Astrocyte (in vitro differentiated cells and primary cell): ENCODE measurements at places on chromosomes 6 and 20. TPM values are rescaled to one million over a fixed set of nuclear protein-coding genes. Genes with fewer than 3 reads are reported as not detected.

Gene ATP6V1G2
- total RNA-seq, result 2.6 and 3.4 TPM in 2 replicates

Gene SIRPB2
- not detected in 2 replicates for total RNA-seq

Gene FAM50B
- total RNA-seq, result 4.6 and 5.0 TPM in 2 replicates

Gene AVP
- total RNA-seq, result not detected in 2 replicates

Gene ZNFX1
- total RNA-seq, result 77.0 and 77.4 TPM in 2 replicates

Gene GJA10
- total RNA-seq, result not detected in 2 replicates

DNA sequence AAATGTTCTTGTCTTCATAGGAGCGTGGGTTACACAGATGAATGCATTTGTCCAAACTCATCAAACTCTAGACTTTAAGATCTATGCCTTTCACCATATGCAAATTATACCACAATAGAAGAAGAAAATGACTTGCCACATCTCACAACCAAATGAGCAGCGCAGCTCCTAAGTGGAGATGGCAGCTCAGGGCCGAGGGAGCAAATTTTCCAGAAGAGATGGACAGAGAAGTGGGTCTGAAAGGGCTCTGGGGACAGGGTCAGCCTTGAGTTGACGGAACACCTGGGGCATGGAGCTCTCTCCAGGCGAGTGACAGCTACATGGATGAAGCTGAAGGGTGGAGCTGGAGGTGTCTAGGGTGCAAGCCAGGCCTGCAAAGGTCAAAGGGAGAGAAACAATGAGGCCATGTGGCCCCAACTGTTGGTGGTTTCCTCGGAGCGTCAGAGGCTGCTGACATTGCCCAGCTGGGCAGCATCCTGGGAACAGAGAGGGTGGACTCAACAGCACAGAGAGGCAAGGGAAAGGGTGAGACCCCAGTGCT is 228.3 kb downstream of the NRN1 start:
- no peak for DNase-seq

DNA sequence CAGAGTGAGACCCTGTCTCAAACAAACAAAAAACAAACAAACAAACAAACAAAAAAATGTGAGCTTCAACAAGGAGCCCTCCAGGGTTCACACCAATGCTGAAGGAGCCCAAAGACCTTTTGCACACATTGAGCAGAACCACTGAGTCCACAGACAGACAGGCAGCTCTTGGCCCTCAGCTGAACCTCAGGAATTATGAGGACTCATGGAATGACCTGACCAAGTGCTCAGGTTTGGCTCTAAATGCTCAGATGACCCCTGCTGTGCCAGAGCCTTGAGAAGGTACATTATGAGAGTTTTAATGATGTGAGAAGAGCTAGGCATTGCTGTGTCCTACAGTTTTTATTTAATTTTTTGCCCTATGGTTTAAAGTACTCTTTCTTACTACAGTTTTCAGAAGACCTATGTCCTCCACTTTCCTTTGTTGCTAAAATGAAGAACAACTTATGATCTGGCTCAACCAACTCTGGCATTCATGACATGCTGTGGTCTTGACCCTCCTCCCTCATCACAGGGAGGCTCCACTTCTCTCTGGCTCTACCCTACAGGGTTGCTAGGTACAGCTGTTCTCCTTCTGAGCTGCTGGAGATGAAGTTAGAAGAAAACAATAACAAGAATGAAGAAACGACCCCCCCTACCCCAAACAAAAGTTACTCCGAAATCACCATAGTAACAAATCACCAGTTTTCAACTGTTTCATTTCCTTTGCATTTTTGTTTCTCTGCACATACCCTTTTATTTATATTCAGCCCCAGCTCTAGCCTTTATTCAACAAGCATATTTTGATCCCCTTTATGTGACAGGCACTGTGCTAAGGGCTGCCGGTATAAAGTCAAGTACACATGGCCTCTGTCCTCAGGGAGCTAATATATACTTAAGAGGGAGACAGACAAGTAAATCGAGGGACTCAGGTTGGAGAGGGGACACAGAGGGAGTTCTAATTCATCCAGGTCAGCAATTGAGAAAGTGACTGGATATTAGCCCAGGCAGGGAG is 128.7 kb upstream of the TRAF3IP2 start:
- DNase-seq, result no peak

DNA sequence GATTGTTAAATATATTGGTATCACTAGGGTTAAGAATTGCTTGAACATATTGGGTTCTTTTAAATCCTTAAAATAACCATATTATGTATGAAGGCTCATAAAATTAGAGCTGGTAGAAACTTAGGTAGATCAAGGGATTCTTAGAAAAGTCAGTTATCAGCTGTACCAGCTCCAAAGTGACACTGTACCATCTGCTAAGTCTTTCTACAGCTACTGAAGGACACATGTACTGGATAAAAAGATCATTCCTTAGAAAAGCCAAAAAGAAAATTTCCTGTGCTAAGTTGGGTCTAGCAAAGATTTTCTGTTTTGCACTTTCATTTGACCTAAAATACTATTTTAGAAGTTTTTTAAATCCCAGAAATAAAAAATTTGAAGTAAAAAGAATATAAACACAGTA is 130.4 kb downstream of the CD164 start:
- DNase-seq, result no peak

- DNase-seq, result no peak
Observed at GRCh38 chr6:170366248-170366960, 59.8 kb downstream of the FAM120B start.

DNA sequence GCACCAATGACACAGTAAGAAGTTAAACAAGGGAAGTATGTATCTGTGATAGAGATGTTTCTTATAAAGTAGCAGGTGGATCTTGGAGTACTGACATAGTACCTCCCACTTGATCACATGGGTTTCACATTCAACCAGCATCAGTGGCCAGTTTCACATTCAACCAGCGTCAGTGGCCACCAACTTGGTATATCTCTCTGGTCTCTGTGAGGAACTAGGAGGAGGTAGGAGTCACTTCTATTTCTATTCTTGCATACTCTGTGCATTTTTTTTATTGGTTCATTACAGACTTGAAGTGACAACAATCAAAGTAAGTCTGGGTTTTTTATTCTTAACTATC is 200.3 kb upstream of the SIM1 start:
- no peak for DNase-seq

- no peak for DNase-seq
Observed at GRCh38 chr6:3876866-3877265, 27.7 kb downstream of the FAM50B start.

DNA sequence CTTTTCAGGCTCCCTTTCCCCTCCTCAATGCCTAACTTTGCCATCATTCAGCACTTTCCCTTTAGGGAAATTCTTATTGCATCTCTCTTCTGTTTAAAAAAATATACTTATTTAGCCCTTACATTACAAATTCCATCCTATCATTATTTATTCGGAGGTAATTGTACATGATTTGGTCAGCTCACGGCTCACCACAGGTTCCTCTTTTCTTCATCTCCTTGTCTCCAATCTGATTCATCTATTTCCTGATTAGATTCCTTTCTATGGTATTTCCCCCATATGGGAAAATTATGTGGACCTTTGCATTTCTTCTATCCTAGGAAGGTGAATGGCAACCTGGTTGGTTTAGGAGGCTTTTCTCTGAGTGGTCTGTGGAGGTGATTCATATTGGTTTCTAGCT is 12.9 kb upstream of the EMILIN3 start:
- no peak for DNase-seq

- no peak for DNase-seq
Observed at GRCh38 chr6:28711325-28711724, 185.6 kb downstream of the GPX5 start.

DNA sequence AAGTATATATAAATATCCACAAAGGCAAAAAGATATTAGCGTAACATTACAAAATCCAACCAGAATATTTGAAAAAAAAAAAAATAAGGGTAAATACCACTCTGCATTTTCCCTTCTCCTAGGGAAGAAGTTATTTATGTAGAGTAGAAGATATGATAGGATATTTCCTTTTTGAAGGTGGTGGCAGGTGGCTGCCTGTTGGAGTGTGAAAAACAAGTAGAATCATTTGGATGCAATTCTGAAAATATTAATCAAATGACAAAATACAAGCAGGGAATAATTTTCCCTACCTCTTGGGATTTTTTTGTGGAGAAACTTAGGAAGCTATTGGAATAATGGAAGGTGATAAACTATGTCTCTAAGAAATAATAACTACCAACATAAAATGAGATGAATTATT is 62.5 kb upstream of the OGFRL1 start:
- DNase-seq, result no peak
